ENCODE measurements at places on chromosomes 13 and 19.

GRCh38 chr19:5851302-5851701, at the start of gene FUT3:
TSS of gene FUT3 (minus strand) at chr19:5851449.
- no peak for DNase-seq

DNA sequence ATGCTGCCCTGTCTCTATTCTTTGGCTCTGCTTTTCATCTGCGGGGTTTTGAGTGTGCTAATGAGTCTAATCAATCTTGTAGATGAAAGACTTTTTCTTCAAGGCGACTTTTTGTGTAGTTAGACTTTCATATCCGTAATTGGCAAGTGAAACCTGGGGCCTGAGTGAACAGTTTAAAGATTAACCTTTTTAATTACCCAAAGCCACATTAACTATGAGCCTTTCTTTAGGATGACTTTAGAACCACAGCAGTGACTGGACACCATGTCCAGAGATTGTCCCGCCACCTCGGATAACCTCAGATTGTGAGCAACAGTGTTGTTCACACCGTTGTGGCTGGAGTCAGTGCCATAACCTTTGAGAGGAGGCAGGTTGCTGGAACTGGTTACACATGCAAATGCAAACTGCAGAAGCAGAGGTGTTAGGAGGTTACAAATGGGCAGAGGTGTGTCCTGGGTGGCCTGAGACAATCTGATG, 58.7 kb downstream of the SIAH3 start:
- no peak for DNase-seq

GRCh38 chr19:18636969-18637629, at the start of gene KLHL26:
TSS of gene KLHL26 (plus strand) at chr19:18637028. CDS start at chr19:18637055, 27 bp downstream.
- DNase-seq = no peak

DNA sequence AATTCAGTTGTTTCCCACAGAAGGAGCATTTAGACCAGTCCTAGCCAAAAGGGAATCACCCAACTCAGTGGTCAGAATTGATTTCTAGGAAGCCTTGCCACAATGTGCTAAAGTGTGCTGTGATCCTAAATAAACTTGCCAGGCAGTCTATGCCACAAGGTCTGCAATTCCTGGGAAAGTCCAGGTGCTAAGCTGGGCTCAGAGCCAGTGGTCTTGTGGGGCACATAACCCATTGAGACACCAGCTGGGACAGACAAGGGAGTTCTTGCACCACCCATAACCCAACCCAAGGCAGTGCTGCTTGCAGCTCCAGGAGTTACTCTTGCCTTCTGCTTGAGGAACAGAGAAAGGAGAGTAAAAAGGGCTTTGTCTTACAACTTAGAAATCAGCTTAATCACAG, 489.5 kb upstream of the SPRY2 start:
- no peak for DNase-seq

GRCh38 chr13:101398191-101398590, 18.1 kb downstream of the NALCN start:
- DNase-seq = peak; percentile 38

GRCh38 chr19:13138171-13138915, 11.8 kb downstream of the STX10 start:
- DNase-seq = no peak

DNA sequence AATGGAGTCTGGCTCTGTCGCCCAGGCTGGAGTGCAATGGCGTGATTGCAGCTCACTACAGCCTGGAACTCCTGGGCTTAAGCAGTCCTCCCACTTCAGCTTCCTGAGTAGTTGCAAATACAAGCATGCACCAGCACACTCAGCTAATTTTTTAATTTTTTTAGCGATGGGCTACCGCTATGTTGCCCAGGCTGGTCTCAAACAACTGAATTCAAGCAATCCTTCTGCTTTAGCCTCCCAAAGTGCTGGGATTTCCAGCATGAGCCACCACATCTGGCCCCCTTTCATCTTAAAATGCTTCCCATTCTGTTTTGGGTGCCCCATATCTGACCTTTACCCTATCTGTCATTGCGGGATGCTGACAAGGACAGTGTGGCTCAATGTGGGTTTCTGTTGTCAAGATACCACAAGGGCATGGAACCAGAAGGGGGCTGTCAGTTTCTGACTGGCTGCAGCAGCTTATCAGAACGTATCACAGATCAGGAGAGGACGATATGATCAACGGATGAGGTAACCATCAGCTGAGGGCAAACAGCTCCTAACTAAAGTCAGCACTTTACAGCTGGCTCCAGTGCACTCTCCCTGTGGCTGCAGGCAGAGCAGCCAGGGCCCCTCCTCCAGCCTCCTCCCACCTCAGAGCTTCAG, 32.4 kb downstream of the GPR42 start:
- DNase-seq = no peak

GRCh38 chr19:12880551-12881171, 588 bp downstream of the DNASE2 start:
- no peak for DNase-seq

DNA sequence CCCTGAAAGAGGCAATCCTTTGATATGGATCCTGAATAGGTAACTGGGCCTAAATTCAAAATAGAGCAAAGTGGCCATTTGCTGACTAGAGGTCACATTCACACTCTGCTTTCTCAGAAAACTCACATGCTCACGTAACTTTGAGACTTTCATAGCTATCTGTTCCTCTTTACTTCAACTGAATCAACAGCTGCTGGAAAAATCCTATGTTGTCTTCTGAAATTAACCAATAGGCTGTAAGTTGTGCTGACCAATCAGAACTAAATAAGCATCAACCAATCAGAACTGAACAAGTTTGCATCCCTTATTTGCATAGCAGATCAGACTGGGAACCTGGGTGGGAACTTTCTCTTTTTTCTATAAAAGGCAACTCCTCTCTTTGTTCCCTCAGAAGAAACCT, 24.0 kb upstream of the TBC1D4 start:
- no peak for DNase-seq

DNA sequence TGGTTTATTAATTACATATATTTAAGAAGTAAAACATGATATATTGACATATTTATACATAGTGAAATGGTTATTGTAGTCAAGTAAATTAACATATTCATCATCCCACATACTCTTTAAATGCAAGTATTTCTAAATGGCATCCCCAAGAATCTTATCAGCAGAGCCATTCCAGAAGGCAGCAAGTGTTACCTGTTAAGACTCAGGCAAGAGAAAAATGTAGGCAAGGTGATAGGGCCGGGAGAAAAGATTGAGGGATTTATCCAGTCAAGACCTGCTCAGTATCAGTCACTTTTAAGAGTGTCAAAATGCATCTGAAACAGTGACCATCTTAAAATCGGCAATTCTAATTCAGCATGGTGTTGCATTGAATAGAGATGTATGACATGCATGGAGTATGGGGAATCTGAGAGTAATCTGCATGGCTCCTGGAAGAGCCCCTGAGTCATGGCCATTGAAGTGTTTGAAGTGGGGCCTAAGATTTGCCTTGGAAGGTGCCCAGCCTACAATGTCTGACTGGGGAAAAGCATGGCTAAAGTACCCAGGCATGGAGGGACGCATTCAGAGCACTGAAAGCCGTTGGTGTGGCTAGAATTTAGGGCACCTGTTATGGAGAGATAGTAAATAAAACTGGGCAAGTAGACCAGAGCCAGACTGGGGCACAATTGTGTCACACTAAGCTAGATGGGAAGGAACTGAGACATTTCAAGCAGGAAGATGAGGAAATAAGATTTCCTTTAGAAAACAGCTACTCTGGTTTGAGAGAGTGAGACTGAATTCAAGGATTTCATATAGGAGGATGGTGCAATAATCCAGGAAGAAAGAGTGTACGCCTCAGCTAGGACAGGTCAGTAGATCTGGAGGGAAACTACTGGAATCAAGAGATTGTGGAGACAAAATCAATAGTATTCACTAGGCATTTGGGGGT, 25.0 kb upstream of the C1QTNF9B start:
- no peak for DNase-seq

- no peak for DNase-seq
These were observed 99.0 kb downstream of the PCDH20 start for GRCh38 chr13:61316647-61317046.

DNA sequence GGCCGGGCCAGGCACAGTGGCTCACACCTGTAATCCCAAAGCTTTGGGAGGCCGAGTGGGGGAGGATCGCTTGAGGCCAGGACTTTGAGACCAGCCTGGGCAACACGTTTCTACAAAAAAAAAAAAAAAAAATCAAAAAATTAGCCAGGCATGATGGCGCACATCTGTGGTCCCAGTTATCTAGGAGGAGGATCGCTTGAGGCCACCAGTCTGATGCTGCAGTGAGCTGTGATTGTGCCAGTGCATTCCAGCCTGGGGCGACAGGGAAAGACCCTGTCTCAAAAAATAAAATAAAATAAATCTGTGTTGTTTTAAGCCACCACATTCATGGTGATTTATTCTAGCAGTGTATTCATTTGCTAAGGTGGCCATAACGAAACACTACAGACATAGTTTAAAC, 4.1 kb upstream of the DACT3 start:
- no peak for DNase-seq

DNA sequence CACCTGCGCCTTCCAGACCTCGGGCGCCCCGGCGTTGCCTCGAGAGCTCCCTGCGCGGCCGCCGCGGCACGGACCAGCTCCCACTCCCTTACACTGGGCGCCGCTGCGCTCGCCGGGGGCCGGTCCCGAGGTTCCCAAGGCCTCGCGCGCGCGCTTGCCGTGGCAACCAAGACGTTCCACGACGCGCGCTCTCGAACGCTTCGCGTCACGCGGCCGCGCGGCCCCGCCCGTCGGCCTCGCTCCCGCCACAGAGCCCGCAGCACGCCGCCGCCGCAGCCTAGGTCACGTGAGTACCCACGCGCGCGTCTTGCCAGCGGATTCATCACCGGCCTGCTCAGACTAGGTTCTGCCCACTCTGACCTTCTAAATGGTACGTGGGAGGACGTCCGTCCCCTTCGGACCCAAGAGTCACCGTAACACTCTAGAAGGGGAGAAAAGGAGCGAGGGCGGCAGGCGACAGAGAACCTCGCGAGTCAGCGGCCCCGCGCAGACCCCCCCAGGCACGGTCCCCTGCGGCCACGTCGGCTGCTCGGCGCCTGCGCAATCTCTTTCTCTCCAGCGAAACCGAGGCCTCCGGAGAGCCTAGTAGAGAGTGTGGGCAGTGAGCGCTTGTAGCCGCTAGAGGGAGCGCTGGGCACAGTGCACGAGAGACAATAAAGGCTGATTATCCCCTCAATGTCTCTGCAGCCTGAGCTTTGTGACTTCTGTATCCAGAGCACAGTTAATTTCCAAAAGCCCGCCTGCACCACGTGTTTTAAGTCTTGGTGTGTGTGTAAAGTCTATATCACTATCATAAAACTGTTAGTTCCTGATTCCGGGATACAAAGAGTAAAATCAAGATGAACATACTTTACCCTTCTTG, at the start of gene SPART:
Gene SPART (minus strand): TSS at position 173 of the 862 bp plus-strand sequence. CDS start 10,564 bp downstream, outside the sequence.
- DNase-seq = peak; percentile 98

- no peak for DNase-seq
These were observed 84.2 kb downstream of the TNFRSF19 start for GRCh38 chr13:23654111-23655110.

- no peak for DNase-seq
These were observed 46.2 kb downstream of the CEBPG start for GRCh38 chr19:33419788-33420130.

Measured in adipocyte (in vitro differentiated cells).